ENCODE measurements at places on chromosomes 2 and 18.

DNA sequence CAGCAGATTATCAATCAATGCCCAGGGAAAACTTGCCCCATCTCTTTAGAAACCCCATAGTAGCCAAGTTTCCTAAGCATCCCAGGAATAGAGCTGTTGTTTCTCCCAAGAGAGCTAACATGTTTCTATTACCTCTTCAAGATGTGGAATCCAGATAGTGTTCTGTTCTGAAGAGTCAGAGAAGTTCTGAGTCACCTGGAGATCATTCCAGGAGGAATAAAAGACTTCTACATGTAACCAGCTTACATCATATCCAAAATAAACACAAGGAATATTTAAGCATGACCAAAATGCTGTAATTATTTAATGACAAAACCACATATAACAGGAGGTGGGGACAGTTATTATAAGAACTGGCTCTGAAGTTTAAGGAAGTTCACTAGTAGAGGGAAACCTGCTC lies 51.0 kb upstream of the GORASP2 start:
- no peak for DNase-seq

- no peak for DNase-seq
Observed at GRCh38 chr2:75035444-75036353, 77.3 kb downstream of the POLE4 start.

GRCh38 chr2:171505374-171505773 lies 16.9 kb upstream of the CYBRD1 start:
- DNase-seq = no peak

DNA sequence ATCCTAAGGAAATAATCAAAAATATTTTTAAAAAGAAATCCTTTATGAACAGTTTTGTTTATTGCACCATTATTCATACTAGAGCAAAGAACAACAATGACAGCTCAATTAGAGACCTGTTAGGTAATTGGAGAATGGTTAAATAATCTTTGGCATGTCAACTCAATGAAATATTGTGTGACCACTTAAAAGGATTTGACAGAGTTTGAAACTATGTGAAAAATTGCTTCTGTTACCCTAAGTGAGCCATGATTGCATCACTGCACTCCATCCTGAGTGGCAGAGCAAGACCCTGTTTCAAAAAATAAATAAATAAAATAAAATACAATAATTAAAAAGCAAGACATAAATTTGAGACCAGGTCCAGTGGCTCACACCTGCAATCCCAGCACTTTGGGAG lies 66.1 kb upstream of the ATP8B1 start:
- DNase-seq = no peak

GRCh38 chr18:78766651-78767533 lies 212.7 kb upstream of the SALL3 start:
- no peak for DNase-seq

GRCh38 chr2:105653302-105653701 lies 91.4 kb upstream of the NCK2 start:
- DNase-seq = no peak

DNA sequence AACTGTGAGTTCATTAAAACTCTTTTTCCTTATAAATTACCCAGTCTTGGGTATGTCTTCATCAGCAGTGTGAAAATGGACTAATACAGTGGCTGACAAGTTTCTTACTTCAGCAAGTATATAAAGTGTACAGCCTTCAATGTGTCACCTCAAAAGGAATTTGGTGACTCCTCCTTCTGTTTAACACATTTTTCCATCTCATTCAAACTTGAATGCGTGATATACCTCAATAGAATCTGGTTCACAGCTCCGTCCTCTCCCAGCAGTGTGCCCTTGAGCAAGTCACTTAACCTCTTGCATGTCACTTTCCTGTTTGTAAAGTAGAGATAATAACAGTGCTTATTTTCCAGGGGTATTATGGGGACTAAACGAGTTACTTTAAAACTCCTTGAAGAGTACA lies 159.6 kb downstream of the CCBE1 start:
- DNase-seq = no peak

DNA sequence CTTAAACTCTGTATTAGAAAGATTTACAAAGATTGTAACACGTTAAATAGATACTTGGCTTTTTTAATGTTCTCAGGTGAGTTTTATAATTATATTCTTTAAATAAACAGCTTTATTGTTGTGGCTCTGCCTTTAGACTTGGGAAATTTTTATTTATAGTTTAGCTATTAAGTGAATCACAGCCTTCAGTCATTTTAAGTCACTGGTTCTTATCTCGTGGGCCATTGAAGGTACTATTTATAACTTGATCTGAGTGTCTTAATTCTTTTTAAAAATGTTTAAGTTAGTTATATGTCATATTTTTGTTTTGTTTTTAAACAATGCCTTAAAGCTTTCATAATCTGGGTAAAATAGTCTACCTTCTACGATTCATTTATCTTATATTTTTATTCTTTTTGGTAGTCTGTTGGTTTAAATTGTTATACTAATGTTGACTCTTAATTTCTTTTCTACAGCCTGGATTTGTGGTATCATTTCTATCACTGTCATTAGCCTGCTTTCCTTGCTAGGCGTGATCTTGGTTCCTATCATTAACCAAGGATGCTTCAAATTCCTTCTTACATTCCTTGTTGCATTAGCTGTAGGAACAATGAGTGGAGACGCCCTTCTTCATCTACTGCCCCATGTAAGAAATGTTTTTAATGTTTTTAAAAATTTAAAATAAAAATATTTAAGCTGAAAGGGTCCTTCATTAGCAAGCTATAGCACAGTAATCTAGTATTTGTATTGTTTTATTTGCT lies 49.3 kb downstream of the SLC39A10 start:
- DNase-seq = no peak

- DNase-seq = no peak
Observed at GRCh38 chr2:68918497-68918896, 34.2 kb downstream of the GKN2 start.

GRCh38 chr2:151978709-151979108 lies 120.1 kb downstream of the CACNB4 start:
- DNase-seq = no peak

GRCh38 chr18:44911773-44912172 lies 231.1 kb downstream of the SETBP1 start:
- DNase-seq = no peak

DNA sequence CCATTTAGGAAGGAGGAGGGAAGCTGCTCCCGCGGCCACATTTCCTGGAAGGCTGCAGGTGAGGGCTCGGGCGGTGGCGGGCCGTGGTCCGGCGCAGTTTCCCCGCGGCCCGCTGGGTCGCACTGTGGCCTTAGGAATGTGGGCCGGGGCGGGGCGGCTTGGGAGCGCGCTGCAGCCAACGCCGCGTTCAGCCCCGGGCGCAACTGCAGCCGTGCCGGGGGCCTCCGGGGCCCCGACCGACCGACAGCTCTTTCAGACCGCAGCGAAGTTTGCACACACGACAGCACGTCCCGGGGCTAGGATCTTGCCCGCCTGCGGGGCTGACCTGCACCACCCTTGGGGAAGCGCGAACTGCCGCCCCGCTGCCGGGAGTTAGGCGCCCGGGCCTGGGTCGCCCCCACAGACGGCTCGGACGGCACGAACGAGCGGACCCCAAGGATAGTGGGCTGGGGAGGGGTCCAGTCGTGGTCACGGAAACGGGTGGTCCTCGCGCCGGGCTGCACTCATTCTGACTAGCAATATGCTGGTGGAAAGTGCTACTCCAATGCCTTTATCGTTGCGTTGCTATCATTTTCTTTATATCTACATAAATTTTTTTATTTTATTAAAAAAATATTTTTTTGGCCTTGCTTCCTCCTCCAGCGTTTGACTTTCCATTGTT lies 69.9 kb upstream of the DLX2 start:
- peak; percentile 7 for DNase-seq

DNA sequence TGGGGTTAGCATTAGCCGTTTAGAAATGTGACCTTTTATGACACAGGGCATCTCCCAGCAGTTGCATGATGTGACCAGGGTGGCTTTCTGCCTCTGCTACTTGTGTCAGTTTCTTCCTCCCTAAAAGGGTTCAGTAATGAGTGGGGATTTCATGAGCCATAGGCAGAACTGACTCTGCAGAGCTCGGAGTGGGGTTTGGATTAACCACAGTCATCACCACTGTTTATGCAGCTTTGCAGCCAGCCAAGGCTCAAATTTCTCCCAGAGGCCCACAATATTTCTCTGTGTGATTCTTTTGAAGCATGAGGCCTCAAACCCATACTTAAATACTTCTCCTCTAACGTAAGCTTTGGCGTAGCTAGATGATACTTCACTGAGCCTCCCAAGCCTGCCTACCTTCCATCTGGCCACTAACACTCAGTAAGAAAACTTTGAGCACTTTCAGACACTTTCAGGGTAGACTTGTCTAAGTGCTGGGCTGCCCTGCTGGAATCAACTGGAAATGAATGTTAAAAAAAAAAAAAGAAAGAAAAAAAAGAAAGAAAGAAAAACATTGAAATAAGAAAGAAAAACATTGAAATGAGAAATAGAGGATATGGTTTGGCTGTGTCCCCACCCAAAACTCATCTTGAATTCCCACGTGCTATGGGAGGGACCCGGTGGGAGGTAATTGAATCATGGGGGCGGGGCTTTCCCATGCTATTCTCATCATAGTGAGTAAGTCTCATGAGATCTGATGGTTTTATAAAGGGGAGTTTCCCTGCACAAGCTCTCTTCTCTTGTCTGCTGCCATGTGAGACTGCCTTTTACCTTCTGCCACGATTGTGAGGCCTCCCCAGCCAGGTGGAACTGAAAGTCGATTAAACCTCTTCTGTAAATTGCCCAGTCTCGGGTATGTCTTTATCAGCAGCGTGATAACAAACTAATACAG lies 11.5 kb upstream of the LAPTM4A start:
- DNase-seq = no peak

DNA sequence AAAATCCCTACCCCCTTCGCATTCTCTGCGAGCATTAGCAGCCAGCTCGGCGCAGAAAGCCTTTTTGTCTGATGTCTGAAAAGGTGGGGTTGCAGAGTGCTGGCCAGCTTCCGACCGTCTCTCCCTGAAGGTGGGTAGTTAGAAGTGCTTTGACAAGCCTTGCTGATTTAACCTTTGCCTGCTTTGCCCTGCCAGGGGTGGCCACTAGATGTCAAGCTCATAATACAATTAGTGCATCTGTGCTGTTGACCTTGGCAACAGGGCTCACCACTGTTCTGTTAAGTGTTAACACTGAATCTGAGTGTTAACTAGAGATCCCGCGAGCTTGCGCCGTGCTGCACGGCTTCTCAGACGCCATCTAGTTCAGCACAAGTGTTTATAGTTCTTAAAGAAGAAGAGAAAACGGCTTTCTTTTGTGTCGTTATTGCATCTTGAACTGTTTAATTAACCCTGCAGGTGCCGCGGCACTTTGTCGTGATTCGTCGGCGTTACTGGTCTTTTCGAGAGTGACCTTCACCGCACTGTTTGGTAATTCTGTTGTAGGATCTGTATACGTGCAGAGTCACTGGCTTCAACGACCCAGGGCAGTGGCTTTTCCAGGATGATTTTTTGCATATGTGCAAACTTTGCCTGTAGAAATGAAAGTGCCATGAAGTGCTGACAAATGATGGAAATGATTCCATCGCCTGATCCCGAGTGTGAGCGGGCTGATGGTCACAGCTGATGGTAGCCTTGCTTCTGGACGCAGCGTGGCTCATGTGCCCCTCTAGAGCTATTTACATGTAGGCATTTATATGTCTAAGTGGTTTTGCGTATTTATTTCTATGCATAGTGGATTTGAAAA lies 5.5 kb downstream of the SALL3 start:
- DNase-seq = no peak

DNA sequence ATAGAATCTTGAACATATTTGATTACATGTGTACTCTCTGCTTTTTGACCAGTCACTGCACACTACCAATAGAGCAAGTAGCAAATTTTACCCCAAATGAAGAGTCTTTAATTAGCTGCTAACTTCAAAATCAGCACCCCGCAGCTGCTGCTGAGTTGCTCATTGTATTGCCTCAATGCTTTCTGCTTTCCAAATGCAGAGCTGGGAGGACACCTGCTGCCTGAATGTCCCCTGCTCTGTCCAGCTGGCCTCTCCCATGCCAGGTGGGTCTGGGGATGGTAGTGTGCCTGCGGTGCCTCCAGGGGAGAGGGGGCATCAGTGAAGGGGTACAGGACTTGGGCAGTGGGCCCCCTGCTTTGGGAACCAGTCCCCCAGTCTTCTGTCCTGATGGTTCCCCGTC lies 184.8 kb downstream of the PRKCE start:
- DNase-seq = no peak

DNA sequence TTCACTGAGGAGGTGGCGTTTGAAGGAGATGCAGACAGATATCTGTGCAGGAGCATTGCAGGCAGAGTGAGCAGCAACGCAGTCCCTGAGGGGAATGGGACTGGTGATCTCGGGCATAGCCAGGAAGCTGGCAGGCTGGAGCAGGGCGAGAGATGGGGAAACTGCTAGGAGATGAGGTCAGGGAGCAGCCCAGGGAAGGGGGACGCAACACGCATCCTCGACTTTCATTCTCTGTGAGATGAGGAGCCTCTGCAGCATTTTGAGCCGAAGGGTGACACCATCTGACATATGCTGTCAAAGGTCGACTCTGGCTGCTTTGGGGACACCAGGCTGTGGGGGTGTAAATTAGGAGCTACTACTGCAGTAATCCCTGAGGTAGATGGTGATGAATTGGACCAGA lies 4.3 kb upstream of the CHRNA1 start:
- DNase-seq = no peak

GRCh38 chr2:197591339-197592072 lies 75.6 kb downstream of the MOB4 start:
- DNase-seq = no peak

GRCh38 chr18:70684821-70685220 lies 396.0 kb downstream of the SOCS6 start:
- no peak for DNase-seq

- DNase-seq = no peak
Observed at GRCh38 chr2:35548171-35548570, 807.4 kb upstream of the CRIM1 start.

DNA sequence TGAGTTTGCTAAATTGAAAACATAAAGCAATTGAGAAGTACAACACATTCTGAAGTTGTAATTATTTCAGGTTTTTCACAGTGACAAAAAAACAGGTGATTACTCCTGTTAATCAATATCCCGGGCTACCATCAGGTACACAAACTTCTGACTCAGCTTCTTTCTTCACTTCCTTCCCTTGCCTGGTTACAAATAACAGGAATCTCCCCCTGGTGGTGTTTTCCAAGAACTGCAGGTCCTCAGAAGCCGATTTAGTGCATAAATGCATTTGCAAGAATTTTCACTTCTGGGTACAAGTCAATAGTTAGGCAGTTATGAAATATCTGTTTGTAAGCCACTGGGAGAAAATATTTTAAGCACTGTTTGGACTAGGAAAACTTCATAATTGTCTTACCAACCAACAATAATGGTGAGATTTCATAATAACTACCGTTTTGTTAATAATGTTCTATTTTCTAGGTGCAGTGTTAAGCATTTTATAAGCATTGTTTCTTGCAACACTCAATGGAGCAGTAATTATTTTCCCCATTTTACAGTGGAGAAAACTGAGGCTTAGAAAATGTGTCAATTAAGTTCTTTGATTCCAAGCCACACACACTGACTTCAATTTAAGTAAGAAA lies 12.4 kb upstream of the GMCL1 start:
- peak; percentile 63 for DNase-seq

- DNase-seq = no peak
Observed at GRCh38 chr18:23772327-23773024, 83.2 kb downstream of the LAMA3 start.

GRCh38 chr2:2528846-2529245 lies 197.8 kb upstream of the MYT1L start:
- DNase-seq = no peak
